Stimulated activated CD8-positive, alpha-beta memory T cell treated with anti-CD3 and anti-CD28 coated beads, Interleukin-4, amount 100 ng/mL, for 4 hours (primary cell): ENCODE measurements at places on chromosomes 7 and 10.
A peak's percentile ranks its signal among the peaks of the same experiment; 100 is the strongest.

DNA sequence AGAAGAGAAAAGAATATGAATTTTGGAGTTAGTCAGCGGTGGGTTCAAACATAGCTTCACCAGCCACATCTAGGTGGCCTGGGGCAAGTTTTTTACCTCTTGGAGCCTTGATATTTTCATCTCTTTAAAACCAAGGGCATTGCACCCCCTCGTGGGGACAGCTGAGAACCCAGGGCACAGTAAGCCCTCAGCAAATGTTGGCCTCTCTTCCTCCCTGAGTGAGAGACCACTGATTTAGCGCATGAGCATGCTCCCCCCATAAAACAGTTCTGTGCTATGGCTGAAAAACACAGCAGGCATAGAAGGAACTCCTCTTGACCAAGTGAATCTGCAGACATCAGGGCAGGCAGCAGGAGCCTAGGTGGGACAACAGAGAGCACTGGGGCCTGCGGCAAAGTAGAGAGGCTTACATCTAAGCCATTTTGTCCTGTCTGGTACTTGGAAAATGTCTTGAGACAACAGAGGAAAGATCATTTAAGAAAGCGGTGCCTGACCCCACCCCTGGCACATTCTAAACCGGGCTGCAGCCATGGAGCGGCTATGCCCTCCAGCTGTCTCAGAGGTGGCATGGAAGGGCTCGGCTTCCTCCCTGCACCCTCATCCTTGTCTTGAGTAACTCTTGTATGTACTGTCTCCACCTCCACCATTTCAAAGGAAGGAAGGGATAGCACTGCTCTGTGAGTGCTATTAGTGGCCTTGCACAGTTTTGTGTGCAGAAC, 94.7 kb downstream of the ARHGAP22 start:
- no peak for DNase-seq

DNA sequence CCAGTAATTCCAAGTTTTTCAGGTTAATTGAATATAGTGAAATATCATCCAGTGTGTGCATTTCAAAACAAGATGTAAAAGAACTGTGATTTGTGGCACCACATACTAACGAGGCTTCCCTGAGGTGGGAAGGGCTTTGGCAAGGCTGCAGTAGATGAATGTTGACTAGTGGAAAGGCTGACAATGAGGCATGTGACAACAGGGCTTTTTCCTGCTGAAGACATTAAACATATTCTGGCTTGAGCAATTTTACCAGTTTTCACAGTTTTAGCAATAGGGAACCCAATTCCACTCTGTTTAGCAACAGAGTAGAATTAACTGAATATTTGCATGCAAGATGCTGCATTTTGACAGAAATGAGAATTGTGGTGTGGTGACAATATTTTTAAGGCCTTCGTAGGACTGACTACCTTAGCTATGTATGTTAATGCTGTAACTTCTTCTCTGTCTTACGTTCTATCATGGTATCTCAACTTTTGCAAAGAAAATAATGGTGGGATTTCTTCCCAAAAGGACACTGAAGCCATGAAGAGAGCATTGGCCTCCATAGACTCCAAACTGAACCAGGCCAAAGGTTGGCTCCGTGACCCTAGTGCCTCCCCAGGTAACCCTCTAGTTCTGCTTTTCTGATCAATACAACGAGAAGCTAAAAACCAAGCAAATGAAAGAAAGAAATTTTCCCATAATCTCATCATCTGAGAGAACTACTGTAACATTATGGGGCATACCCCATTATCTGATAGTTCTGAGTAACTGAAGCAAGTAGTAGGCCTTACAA, 68.5 kb downstream of the AP3M1 start:
- no peak for DNase-seq

- no peak for DNase-seq
Measured at GRCh38 chr10:75233444-75234016, 2.2 kb downstream of the COMTD1 start.

DNA sequence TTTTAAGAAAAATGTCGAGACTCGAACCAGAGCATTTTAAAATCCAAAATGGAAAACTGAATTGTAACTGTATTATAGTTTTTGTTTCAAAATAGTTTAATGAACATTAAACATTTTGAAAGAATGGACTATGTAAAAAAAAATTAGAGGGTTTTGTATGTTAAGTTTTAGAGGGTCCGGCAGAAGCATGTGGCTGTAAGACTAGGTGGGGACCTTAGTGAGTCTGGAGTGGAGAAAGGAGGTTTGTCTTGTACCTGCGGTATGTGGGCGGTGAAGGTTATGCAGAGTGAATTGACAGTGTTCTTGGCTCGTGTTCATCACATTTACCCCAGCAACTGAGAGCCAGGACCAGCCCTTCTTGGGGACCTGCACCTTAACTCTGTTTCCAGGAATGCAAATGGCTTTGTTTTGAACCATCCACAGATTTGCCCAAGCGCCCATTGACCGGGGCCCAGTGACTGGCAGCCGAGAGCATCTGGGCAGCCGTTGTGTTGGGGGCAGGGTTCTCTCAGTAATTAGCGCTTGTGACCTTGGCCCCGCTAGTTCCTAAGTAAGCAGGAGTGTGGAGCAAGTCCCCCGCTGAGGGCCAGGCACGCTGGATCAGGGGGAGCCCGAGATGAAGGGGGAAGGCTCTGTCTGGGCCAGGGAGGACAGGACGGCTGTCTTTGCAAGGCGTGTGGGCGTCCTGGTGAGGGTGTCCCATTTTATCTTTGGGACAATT, 1.4 kb upstream of the KLF6 start:
- DNase-seq: no peak

DNA sequence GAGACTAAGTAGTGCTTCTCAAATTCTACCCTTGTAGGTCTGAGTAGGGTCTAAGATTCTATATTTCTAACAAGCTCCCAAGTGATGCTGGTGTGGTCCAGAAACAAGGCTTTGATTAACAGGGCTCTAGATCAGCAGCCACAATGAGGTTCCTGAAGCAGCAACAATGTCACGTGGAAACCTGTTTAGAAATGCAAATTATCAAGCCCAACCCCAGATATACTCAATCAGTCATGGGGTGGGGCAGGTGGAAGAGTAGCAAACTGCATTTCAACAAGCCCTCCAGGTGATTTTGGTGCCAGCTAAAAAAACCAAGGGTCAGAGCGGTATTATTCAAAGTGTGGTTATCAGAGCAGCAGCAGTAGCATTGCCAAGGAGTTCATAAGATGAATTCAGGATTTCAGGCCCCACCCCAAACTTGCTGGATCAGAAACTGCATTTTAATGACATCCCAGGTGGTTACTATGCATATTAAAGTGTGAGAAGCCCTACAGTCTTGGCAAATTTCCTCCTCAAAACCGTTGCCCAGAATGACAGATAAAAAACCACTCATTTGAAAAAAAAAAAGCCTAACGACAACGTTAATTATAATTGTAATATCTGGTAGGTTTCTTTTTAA, 199.2 kb downstream of the AHR start:
- DNase-seq: no peak

GRCh38 chr10:127755753-127756152, 18.8 kb downstream of the FOXI2 start:
- no peak for DNase-seq

- DNase-seq: no peak
Measured at GRCh38 chr10:45515630-45516029, 141.6 kb downstream of the ALOX5 start.

- DNase-seq: no peak
Measured at GRCh38 chr7:34371922-34372321, 286.1 kb upstream of the NPSR1 start.

DNA sequence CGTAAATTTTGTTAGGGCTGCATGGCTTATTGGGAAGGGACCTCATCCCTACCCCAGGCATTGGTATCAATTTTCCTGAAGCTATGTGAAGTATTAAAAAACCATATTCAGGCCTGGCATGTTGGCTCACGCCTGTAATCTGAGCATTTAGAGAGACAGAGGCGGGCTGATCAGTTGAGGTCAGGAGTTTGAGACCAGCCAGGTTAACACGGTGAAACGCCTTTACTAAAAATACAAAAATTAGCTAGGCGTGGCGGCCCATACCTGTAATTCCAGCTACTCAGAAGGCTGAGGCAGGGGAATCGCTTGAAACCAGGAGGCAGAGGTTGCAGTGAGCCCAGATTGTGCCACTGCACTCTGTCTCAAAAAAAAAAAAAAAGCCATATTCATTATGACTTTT, 7.1 kb downstream of the TASOR2 start:
- no peak for DNase-seq

DNA sequence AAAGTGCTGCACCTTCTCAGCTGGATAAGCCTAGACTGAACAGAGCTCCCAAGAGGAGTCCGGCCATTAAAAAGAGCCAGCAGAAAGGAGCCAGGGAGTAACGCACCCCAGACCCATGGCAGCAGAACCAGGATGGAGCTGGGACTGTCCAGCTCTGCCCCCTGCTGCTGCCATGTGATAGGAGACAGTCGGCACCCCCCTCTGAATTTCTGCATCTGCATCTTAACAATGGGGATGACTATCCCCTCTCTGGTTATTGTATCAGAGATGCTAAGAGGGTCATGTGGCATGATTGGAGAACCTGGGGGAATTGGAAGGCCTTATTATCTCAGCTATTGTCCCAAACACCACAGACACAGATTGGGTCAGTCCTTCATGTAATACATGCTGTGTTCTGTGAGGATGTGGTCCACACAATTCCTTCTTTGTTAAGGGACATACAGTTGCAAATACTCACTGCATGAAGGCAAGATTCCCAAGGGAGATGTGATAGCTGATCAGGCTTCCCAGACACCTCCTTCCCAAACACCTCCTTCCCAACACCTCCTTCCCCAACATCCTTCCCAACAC, 29.3 kb downstream of the PLEKHS1 start:
- DNase-seq: no peak

- no peak for DNase-seq
Measured at GRCh38 chr10:77163670-77164348, 473.8 kb downstream of the KCNMA1 start.

- no peak for DNase-seq
Measured at GRCh38 chr10:84607044-84607443, 278.7 kb downstream of the CCSER2 start.

DNA sequence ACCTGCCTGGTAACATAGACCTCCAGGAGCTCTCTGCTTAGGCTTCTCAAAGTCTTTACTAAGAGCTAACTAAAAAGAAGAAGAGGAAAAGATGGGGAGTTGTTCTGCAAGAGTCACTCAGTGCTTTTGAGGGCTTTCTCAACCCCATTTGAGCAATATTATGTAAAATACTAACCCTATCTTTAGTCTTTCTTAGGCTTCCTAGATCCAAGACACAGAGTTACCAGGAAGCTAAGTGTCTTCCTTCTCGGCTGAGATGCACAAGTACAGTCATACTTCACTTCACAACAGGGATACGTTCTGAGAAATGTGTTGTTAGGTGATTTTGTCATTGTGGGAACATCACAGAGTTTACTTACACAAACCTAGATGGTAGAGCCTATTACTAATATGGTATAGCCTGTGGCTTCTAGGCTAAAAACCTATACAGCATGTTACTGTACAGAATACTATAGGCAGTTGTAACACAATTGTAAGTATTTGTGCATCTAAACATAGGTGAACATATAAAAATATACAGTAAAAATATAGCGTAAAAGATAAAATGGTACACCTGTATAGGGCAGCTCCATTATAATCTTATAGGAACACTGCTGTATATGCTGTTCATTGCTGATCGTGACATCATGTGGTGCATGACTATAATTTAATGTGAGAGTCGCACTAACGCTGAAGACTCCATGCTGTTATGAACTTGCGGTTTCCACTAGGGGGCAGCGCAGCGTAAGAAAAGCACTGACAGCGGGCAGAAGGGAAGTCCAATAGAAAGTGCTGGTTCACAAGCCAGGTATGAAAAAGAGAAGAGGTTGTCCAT, 16.3 kb downstream of the ANKRD22 start:
- DNase-seq: peak; percentile 86

DNA sequence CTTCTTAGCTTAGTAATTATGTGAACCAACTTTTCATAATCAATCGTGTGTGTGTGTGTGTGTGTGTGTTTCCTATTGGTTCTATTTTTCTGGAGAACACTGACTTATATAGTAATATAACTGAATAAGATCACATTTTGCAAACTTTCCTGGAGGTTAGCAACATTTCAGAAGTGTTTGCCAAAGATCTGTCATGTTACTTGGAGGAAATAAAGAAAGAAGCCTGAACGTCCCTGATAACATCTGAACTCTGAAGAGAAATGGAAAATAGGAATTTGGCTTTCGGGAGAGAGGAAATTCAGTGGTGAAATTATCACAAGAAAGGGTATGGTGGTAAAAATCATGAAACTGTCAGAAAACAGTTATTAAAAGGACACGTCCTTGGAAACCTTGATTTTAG, 984.4 kb upstream of the AUTS2 start:
- no peak for DNase-seq

- DNase-seq: no peak
Measured at GRCh38 chr10:28734938-28735759, 57.8 kb downstream of the BAMBI start.

- no peak for DNase-seq
Measured at GRCh38 chr7:96233084-96233483, 88.8 kb downstream of the SLC25A13 start.

GRCh38 chr10:30215141-30215540, 133.9 kb downstream of the MTPAP start:
- no peak for DNase-seq

DNA sequence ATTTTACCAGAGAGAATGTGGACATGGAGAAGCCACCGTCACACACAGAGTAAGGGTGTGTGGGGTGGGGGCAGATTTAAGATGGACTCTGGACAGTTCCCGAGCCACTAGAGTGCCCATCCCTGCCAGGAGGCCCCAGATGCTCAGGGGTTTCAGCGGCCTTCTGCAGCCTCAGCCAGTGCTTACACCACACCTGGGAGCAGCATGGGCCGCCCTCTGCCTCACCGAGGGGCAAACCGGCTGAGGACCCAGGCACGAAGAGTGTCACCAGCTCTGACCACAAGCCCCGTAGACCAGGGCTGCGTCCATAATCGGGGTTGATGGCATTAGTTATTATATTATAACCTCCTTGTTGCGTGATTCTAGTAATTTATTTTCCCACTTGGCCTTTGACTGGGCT, 6.7 kb upstream of the MNX1 start:
- DNase-seq: no peak

GRCh38 chr7:17058568-17058967, 176.8 kb upstream of the AGR3 start:
- DNase-seq: no peak

DNA sequence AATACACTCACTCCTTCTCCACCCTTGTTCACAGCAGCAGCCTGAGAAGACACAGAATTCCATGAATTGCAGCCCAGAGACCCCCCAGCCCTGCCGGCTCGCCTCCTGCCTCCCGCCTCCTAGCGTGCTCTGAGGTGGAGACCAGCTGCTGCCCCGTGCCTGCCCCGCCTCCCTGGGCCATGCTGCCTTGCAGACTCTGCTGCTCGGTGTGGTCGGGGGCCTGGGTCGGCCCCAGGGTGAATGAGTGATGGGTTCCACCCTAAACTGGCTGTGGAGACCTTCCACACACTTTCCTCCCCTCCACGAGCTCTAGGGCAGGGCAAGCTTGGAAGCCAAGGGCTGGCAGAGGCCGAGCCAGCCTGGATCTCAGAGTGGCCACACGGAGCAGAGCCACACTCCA, 479.3 kb downstream of the DNAJB6 start:
- DNase-seq: no peak

GRCh38 chr10:4835494-4835918, 9.5 kb downstream of the AKR1E2 start:
- DNase-seq: no peak

GRCh38 chr7:214410-215212, 22.2 kb downstream of the FAM20C start:
- DNase-seq: no peak
